ENCODE measurements at places on chromosomes 2 and 18. TPM values are rescaled to one million over a fixed set of nuclear protein-coding genes. Genes with fewer than 3 reads are reported as not detected.

The TTR gene
- 4.2 TPM for total RNA-seq

The MYL12A gene
- total RNA-seq, result 37.0 TPM

- ATAC-seq, result no peak
Measured at GRCh38 chr2:181123798-181124231, 143.4 kb downstream of the UBE2E3 start.

DNA sequence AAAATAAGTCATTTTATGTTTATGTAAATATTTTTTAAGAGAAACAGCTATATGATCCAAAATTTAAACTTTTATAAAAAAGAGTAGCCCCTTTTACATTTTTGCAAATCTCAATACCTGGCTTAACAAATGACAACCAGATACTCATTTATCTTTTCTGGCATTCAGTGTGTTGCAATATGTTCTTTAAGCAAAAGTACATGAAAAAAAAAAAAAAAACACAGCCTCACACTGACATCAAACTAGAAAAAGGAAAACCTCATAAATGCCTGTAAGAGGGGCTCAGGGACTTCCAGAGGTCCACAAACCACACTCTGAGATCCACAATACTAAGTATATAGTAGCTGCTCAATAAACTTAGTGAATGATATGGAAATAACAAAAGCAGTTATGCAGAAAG, 21.9 kb downstream of the PPP4R3B start:
- ATAC-seq, result no peak

All from motor neuron (in vitro differentiated cells).